ENCODE measurements at places on chromosomes 12 and 14. TPM values are rescaled to one million over a fixed set of nuclear protein-coding genes. Genes with fewer than 3 reads are reported as not detected.

DNA sequence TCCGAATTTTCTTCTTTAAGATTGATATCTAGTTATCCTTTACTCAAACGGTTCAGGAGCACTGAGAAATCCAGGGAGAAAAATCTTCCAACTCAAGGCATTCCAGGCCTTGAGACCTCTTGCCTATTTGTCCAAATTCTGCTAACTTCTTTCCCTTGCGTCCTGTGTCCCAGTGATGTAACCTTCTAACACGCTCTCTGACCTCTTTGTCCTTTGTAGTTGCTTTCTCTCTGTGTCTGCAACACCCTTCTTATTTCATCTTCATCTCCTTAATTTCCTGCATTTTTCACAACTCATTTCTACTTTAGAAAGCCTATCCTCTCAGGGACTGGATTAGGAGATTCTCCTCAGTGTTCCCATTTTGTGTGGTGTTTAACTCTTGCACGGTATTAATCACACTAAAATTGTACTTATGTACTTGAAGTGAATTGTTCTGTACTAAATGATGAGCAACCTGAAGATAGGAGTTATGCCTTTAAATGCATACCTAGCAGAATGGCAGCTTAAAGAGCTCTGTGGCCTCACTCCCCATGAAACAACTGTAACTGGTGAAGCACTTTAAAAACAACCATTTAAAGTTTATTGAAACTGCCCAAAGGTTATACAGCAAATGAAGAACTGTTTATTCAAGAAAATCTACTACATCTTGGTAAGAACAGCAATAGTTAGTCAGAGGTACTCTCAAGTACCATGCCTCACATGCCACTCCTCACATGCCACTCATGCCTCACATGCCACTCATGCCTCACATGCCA is 7.4 kb upstream of the SNAPC1 start:
- peak overlapping the region; percentile 77 for H3K27ac ChIP-seq
- H3K4me3 ChIP-seq = no peak overlapping the region
- H3K27me3 ChIP-seq = no peaks in the 10 kb centered on the region
- DNase-seq = no peak
- H3K4me1 ChIP-seq = peaks cover 43% of the 10 kb centered on the region

DNA sequence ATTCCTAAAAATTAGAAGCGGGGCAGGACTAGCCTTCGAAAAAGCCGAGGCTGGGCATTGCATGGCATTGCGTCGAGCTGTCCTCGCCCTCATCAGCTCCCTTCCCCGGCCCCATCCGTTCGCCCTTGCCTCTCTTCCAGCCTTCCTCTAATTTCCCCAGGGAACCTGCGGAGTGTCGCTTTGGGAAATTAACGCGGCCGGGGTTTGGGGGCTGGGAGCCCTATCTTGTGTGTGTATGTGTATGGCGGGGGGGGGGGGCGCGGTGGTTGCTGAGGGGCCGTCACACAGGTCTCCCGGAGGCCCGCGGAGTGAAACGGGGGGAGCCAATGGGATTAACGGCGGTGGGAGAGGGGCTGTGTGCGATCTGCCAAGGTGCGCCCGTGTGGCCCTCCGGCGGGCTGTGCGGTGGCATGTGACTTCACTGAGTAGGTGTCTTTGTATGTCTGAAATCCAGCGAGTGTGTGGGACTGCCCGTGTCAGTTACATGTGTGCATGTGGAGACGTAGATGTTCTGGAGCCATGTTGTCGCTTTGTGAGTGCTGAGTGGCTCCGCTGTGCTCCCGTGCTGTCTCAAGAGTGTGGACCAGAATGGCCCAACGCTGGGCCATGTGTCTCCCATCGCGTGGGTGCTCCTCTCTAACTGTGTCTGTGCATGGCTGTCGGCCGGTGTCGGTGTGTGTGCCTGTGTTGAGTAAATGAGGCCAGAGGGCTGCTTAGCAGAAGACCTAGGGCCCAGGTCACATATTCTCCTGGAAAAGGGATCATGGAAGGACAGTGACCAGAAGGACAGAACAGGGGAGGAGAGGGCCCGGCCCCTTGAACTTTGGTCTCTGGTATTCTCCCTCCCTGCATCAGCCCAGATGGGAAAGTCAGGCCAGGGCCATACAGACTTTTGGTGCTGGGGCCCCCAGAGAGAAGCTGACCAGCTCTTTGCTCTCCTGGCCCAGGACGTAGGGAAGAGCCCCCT is 1.5 kb downstream of the PTMS start:
- H3K27ac ChIP-seq = peak overlapping the region; percentile 98
- H3K4me3 ChIP-seq = peak overlapping the region; percentile 98
- H3K36me3 ChIP-seq = peaks cover 13% of the 10 kb centered on the region
- no peak for DNase-seq

Gene SDR9C7
- total RNA-seq = not detected

DNA sequence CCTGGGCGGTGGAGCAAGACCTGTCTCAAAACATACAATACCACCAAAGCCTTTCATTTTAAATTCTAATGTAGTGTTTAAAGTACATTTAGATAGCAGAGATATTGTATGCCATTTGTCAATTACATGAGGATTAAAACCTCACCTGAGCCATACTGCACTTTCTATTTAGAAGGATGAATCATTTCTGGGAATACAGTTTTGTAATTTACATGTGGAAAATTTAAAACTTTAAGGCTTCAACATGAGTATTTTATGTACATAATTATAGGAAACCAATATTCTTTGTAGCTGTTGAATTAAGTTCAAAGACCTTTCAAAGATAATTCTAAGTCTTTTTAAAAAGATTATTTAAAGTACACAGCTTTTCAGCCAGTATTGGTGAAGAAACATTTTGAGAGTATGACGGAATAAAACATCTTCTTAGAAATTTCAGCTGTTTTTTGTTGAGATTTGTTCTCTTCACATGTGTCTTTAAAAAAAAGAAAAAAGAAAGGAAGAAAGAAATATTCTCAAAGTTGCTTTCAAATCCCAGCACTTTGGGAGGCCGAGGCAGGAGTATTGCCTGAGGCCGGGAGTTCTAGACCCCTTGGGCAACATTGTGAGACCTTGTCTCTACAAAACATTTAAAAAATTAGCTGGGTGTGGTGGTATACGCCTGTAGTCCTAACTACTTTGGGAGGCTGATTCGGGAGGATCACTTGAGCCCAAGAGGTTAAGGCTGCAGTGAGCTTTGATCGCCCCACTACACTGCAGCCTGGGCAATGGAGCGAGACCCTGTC is 34.5 kb upstream of the CCT2 start:
- H3K36me3 ChIP-seq = peaks cover 3% of the 10 kb centered on the region
- no peak overlapping the region for H3K4me3 ChIP-seq
- no peaks in the 10 kb centered on the region for H3K27me3 ChIP-seq
- no peak overlapping the region for H3K27ac ChIP-seq
- H3K4me1 ChIP-seq = peaks cover 12% of the 10 kb centered on the region
- no peak for DNase-seq

DNA sequence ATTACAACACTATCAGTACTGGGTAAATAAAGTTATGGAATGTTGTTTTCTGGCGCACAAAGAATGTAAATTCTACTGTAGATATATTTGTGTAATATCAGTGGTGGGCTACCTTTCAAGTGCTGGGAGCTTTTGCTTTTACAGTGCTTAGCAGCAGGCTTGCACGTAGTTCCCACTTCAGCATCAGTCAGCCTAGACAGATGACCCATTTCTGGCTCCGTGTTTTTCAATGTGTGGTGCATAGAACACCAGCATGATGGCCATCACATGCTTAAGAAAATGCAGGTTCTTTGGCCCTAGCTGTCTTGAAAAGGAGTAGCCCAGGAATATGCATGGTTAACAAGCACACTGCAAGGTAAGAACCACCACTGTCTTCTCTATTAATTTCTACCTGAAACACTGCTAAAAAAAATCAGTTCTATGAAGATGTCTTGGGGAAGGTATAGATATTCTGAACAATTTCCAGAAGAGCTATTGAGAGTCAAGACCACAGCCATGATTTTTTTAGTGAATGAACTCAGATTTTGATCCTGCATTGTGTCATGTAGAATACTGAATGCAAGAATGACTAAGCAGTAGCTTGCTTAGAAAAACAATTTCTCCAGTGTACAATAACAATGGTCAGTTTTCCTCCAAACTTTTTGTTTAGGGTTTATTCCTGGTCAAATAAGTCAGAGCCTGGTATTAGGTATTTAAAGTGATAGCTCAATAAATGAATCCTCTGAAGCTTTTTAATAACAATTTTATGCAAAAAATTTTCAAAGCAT is 195.7 kb downstream of the AKAP6 start:
- no peak for DNase-seq
- no peaks in the 10 kb centered on the region for H3K36me3 ChIP-seq
- no peaks in the 10 kb centered on the region for H3K4me1 ChIP-seq
- no peak overlapping the region for H3K4me3 ChIP-seq
- H3K27ac ChIP-seq = no peak overlapping the region

All from WTC11 (cell line).